ENCODE measurements at places on chromosomes 6 and 20.

DNA sequence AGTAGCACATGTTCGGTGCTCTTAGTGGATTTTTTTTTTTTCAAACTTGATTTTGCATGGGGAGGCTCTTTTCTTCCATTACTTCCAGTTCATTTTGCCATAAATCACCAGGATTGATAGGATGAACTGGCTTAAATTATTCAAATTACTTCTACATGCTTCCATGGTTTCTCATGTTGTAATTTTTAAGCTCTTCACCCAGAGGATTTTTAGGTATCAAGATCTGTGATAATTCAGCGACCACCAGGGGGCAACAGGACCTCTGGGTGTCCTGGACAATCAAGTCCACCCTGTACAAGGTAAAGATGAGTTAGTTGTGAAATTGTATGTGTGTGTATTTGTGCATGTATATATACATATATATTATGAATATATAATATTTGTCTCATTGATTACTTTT, 4.2 kb upstream of the EPHA7 start:
- no peak for DNase-seq

- no peak for DNase-seq
Measured at GRCh38 chr6:156033598-156033997, 578.0 kb upstream of the NOX3 start.

GRCh38 chr6:157621406-157621805, 201.6 kb upstream of the SNX9 start:
- no peak for DNase-seq

- no peak for DNase-seq
Measured at GRCh38 chr6:148648754-148649453, 97.9 kb upstream of the UST start.

GRCh38 chr6:114886670-114887436, 544.0 kb upstream of the HS3ST5 start:
- DNase-seq, result no peak

- DNase-seq, result no peak
Measured at GRCh38 chr20:41889126-41889843, 271.1 kb upstream of the CHD6 start.
